ENCODE measurements at places on chromosomes 6 and 20.

GRCh38 chr20:3785240-3786125, 1.1 kb downstream of the CENPB start:
- DNase-seq: no peak

- no peak for DNase-seq
Measured at GRCh38 chr6:102039441-102039840, 645.9 kb downstream of the GRIK2 start.

DNA sequence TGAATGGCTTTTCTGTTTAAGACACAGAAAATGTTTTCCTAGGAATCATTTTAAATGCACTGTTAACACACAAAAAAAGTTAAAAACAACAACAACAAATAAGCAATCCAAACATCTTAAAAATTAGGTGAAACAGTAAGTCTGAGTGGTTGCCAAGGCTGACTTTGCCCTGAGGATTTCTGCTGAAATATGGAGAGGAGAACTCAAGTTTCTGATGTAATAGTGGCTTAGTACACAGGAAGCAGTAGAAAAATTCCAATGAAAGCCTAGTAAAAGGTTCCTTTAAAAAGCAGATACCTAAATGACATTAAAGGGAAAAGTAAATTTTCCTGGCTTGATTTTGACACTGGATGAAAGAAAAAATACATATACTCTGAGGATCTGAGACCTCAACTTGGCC, 184.2 kb downstream of the EPM2A start:
- no peak for DNase-seq

GRCh38 chr6:131400054-131400778, 172.8 kb upstream of the ARG1 start:
- DNase-seq: no peak

GRCh38 chr6:5054245-5054873, 30.8 kb upstream of the PPP1R3G start:
- DNase-seq: no peak

DNA sequence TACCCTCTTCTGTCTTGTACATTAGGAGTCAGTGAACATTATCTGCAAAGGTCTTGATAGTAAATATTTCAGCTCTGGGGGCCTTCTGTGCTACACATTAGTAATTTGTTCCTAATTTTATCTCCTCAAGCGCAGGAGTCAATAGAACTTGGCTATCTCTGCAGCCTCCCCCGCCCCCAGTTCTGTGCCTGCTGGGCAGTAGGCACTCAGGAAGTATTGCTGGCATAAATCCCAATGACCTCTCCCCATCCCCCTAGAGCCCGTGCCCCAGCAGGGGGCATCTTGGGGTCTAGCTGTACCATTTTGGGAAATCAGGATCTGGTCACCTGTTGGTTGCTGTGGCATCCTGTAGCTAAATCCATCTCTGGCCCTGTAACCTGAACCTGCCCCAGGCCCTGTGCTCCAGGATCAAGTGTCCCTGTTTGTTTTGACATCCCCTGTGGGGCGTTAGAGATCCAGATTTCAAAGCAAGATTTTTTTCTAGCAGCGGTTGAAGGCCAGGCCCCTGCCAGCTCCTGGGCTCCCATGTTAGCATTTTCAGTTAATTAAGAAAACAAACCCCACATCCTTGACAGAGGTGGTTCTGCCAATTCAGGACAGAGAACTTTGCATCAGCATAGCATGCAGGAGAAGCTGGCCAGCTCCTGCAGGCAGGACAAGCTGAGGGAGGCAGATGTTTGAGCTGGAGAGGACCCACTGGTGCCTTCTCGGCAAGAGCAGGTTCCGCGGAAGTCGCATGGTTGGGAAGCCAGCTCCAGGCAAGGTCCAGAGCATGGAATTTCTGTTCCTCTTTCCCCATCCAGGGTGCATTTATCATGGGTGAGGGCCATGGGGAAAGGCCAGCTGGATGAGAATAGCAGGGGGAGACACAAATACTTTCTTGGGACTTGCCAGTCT, 32.1 kb downstream of the DAAM2 start:
- no peak for DNase-seq

DNA sequence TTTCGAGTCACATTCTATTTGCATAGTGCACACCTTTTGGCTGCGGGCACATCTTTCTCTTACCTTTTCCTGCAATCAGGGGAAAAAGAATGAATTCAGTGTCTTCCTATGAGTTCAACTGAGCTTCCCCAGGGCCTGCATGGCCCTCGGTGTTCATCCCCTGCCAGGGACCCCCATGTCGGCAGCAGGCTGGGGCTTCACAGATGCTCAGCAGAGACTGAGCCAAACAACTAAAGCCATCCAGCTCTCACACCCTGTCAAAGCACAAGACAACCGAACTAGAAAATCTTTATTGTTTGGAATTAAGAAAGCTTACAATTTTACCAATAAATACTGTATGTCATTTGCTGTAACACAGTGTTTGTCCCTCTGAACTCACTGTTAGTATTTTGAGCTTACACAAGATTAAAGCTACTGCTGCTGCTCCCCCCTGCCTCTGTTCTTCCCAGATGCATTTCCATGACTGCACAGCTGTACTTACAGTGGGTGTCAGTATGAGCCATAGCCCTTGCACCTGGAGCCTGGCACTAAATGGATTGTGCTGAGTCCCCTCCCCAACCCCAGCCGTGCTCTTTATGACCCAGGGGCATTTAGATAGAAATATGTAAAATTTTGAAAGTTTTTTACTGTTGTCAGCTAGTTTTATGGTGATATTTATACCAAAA, 205.8 kb downstream of the TMEM242 start:
- DNase-seq: no peak

GRCh38 chr6:170074907-170075306, 216.0 kb downstream of the DLL1 start:
- DNase-seq: no peak

DNA sequence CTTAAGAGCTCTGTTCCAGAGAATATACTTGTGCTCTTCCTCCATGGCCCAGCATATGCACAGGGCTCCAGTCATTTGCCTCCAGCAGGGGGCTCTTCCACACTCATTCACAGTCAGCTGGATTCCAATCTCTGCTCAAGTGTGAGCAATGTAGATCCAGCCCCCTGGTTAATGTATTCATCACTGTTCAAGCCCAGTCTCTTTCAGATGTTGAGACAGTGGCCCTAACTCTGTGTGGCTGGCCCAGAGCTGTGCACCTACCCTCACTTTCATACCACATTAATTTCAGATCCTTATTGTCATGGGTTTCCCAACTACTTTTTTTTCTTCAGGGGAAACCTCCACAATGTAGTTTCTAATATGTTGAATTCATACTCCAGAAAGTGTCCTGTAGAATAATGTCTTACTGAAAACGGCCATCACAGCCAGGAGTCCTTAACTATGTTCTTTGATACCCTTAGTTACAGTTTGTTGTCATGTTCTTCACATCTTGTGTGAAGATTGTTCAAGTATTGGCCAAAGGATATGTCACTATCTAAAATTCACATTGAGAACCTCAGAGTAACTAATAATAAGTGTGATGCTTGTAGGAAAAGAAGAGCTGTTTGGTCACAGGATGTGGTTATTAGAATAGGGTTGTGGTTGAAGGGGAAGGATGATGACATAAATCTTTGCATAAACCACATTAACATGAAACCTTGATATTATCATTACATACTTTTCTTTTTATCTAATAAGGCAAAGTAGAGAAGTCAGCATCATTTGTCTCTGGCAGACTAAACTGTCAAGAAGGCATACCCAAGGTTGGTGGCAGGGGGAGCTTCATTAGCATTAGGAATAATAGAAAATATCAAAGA, 14.4 kb upstream of the HLA-DQA1 start:
- peak; percentile 21 for DNase-seq

- peak; percentile 8 for DNase-seq
Measured at GRCh38 chr20:21615617-21616080, 89.8 kb upstream of the PAX1 start.

GRCh38 chr6:1463275-1463674, 73.9 kb downstream of the FOXF2 start:
- DNase-seq: no peak

GRCh38 chr20:35129647-35130069, 17.5 kb downstream of the EDEM2 start:
- DNase-seq: no peak

GRCh38 chr6:155505608-155505989, 50.0 kb upstream of the NOX3 start:
- no peak for DNase-seq

GRCh38 chr6:42571611-42572342, 7.9 kb downstream of the UBR2 start:
- DNase-seq: no peak

- DNase-seq: no peak
Measured at GRCh38 chr20:63106108-63106764, 99.5 kb upstream of the BHLHE23 start.

DNA sequence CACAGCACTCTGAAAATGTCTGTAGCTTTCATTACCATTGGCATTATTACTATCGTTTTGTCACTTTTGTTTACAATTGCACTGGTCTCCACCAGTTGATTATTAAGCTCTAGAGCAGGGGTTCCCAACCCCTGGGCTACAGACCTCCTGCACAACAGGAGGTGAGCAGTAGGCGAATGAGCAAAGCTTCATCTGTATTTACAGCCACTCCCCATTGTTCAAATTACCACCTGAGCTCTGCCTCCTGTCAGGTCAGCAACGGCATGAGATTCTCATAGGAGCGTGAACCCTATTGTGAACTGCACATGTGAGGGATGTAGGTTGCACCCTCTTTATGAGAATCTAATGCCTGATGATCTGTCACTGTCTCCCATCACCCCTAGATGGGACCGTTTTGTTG, 126.4 kb downstream of the ATXN1 start:
- DNase-seq: no peak

DNA sequence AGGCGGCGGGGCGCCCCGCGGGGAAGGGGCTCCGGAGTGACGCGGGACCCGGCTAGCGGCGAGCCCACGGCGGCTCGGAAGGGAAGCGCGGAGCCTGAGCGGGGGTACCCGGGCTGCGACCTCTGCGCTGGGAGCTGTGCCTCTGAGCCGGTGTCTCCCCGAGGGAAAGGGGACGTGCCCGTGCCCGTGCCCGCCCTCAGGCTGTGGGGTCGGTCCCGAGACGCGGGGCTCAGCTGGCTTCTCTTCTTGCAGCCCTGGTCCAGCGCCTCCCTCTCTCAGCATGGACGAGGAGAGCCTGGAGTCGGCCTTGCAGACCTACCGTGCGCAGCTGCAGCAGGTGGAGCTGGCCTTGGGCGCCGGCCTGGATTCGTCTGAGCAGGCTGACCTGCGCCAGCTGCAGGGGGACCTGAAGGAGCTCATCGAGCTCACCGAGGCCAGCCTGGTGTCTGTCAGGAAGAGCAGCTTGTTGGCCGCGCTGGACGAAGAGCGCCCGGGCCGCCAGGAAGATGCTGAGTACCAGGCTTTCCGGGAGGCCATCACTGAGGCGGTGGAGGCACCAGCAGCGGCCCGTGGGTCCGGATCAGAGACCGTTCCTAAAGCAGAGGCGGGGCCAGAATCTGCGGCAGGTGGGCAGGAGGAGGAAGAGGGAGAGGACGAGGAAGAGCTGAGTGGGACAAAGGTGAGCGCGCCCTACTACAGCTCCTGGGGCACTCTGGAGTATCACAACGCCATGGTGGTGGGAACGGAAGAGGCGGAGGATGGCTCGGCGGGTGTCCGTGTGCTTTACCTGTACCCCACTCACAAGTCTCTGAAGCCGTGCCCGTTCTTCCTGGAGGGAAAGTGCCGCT, 686 bp downstream of the ZGPAT start:
- no peak for DNase-seq

GRCh38 chr20:45892828-45893500, 1.8 kb downstream of the CTSA start:
- DNase-seq: no peak

GRCh38 chr20:53491462-53491861, 102.2 kb downstream of the ZNF217 start:
- no peak for DNase-seq

DNA sequence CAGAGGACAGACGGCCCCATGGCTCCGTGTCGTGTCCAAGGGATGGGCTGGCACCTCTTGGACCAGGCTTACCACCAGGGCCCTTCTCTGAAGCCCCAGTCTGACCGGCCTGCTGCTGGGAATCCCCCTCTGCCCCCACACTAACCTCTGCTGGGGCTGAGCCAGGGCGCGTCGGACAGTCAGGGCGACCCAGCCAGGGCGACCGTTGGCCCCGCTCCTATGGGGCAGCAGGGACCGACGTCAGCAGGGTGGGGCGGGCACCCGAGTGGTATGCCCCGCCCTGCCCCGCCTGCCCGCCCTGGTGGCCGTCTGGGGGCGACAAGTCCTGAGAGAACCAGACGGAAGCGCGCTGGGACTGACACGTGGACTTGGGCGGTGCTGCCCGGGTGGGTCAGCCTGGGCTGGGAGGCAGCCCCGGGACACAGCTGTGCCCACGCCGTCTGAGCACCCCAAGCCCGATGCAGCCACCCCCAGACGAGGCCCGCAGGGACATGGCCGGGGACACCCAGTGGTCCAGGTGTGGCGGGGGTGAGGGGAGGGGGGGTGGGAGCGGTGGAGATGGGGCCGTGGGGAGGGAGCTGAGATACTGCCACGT, at the start of gene SLC17A9:
SLC17A9 (plus strand) TSS at position 337 of the 595 bp plus-strand sequence; CDS start at position 459, 122 bp downstream.
- no peak for DNase-seq

GRCh38 chr6:117206944-117207687, 58.2 kb upstream of the VGLL2 start:
- DNase-seq: no peak

DNA sequence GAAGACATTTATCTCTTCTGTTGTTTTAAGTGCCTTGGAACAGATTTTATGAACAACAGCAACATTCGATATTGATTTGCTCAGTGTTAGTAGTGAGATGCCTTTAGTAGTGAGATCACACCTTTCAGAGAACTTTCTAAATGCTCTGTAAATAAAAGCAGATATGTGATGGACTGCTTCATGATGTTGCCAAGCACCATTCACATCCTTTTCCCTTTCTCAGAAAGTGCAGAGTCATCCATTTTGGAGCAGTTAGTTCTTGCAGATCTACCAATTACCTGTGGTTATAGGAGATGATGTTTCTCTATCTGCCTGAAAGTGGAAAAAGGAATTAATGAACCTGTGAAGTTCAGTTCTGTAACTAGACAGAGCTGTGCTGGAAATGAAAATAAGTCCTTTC, 27.0 kb downstream of the CBFA2T2 start:
- no peak for DNase-seq

- no peak for DNase-seq
Measured at GRCh38 chr6:154792761-154793160, 59.5 kb downstream of the SCAF8 start.

GRCh38 chr6:27806981-27807440, 105.2 kb downstream of the OR2B2 start:
- no peak for DNase-seq

DNA sequence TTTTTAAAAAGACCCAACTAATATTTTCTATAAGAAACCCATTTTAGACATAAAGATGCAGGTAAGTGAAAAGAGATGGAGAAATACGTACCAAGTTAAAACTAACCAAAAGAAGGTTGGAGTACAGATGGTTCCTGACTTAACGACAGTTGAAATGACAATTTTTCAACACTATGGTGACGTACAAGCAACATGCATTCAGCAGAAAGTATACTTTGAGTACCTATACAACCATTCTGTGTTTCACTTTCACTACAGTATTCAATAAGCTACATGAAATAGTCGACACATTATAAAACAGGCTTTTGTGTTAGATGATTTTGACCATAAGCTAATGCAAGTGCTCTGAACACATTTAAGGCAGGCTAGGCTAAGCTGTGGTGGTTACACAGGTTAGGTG, 228.9 kb downstream of the RNGTT start:
- no peak for DNase-seq

- peak; percentile 51 for DNase-seq
Measured at GRCh38 chr20:25058051-25058846, at the start of gene ACSS1. Gene ACSS1, minus strand, starts transcription at chr20:25058139. Its CDS starts 37 bp downstream, at chr20:25058102.

Data from stimulated activated CD4-positive, alpha-beta T cell treated with anti-CD3 and anti-CD28 coated beads, TNF-alpha, amount 100 ng/mL, for 4 hours (primary cell).